ENCODE measurements at places on chromosomes 12 and 14.
A peak's percentile ranks its signal among the peaks of the same experiment; 100 is the strongest.

DNA sequence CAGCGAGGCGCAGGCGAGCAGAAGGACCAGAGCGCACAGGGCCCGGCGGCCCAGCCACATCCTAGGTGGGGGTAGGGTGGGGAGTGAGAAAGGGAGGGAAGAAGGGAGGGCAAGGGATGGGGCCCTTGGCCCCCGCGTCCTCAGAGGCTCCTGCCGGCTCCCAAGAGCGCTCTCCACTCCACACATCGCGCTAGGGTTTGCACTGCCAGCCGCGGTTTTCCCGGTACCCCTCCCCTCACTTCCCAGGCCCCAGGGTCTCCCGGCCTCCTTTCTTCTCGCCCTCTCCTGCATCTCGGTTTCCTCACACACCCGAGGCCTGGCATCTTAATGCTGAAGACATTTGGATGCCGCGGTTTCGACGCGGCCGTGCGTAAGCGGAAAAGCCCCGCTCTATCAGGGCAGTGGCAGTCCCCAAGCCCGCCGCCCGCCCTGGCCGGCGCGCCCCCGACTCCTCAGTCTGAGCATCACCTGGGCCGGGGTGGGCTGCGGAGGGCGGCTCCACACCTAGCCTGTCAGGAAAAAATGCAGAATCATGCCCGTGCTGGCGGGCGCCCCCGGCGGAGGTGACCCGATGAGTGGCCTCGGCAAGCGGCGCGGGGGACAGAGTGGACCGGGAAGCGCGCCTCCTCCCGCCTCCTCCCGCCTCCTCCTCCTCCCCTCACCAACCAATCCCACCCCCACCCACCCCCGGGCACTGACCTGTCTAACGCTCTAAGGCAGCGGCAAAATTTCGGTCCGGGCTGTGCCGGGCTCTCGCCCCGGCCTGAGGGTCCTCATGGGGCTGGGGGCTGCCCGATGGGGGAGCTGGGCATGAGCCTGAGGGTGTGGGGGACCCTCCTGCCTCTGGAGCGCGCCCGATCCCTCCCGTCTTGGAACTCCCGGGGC lies 686 bp downstream of the B4GALNT1 start:
- DNase-seq, result no peak

DNA sequence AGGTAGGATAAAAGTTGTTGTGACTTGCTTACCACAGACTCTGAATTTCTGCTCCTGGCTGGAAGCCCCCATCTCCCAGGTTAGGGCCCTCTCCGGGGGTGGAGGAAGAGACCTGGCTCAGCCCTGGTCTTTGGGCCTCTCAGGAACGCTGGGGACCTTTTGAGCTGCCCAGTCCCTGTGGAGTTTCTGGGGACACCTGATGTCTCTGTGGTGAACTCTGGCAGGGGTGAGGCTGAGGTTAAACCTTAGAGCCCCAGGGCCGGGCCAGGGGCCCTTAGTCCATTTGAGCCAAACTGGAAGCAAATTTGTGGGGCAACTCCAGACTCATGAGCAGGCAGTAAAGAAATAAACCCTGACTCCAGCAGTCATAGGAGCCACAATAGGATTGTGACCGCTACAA lies 112.1 kb downstream of the ADGRD1 start:
- no peak for DNase-seq

DNA sequence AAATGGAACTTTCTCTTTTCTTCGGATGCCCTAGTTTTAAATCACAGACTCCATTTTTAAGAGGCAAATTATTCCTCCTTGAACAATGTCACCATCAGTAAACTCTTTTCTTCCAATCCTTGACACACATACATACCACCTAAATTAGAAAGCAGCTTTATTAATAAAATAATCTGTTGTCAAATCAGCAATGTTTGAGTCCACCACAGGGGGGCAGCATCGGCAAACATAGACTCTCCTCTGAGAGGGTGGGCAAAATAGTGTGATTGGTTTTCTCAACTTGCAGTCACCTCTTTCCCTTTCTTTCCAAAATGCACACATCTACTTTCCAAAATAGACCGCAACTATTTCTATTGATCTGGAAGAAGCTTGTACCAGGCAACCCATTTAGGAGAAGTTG lies 438.4 kb upstream of the OR4E1 start:
- no peak for DNase-seq

DNA sequence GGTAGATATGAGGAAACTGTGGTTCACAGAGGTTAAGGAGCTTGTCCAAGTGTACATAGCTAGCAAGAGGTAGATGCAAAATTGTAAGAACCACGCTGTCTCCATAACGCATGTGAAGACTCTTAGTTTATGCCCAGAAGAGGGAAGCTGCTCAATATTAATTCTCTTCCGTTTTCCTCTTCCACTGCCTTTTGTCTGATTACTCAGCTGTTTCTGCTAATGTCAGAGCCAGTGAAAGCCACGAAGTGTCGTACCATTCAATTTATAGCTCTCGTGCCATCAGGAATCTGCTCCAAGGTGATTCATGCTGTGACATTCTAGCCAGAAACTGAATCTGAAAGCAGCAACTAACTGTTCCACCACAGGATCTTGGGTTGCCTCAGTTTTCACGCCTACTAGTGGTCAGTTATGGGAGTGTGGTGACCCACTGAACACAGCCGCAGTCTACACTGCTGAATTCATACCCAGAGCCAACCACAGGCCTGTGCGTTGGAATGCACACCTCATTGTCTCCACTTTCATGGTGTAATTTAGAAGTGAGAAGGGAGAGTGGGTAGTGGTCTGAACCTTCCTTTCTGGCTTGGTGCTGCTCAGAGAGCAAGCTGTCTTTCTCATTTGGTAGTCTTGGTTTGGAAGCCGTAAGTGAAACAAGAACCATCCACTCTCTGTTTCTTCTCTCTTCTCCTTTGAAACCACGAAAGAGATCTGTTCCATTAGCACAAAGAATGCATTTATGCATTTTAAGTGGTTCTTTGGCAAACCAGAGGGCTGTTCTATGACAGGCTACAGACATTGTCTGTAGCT lies 74.2 kb upstream of the NAP1L1 start:
- DNase-seq, result peak; percentile 8

- DNase-seq, result no peak
Observed at GRCh38 chr14:103393676-103394626, 8.7 kb downstream of the MARK3 start.

All from nucleus accumbens (tissue), 56 donors.